ENCODE measurements at places on chromosomes 1 and 21.

DNA sequence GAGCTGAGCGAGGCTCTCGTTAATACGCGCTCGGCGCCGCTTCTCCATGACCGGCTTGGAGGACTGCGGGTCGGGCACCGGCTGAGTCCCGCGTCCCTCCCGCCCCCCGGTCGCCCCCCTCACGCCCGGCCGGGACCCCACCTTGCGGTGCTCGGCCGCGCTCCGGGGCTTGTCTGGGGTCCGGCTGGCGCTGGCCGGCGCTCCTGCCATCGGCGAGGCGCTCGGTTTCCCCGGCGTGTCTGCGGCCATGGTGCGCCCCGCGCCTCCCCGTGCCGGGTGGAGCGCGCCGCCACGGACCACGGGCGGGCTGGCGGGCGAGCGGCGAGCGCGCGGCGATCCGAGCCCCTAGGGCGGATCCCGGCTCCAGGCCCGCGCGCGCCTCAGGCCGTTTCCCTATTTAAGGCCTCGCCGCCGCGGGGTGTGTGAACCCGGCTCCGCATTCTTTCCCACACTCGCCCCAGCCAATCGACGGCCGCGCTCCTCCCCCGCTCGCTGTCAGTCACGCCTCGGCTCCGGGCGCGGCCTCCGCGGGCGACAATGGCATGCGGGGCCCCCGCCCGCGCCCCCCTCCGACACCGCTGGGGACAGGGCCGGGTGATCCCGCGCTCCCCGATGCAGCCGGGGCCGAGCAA lies at the start of gene HES4:
HES4 (minus strand) TSS at position 373 of the 632 bp plus-strand sequence; CDS start at position 249, 124 bp downstream.
- DNase-seq = no peak

DNA sequence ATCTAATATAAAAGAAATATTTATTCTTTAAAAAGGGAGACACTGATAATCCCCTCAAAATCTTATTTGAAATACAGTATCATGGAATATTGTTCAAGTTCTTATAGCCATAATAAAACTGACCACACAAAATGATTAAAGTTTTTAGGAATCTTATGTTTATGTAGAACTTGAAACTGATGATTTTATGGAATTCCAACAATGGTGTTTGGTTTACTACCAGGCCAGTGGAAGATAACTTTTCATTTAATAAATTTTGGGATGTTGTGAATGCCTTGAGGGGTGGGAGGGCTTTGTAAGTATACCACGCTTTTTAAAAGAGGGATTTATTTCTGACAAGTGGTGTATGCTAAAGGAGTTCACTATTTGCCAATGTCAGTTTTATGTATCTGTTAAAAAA lies 87.7 kb downstream of the RAB3GAP2 start:
- no peak for DNase-seq

- DNase-seq = no peak
Observed at GRCh38 chr1:157894613-157895165, 53.1 kb upstream of the CD5L start.

DNA sequence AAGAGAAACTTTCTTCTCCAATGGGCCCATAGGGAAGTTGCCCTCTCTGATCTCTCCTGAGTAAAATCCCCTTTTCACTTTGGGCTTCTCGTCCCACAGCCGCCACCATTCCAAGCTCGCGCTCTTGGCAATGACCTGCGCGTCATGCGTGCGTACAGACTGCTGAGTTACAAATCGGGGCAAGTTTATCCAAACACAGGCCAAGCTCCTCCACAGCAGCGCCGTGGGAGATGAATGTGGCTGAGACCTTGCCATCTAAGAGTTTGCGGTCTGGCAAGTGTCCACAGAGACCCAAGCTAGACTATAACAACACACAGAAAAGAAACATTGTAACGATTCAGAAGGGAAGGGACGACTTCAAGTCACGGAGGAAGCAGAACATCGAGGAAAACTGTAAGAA lies 116.3 kb upstream of the SOD1 start:
- no peak for DNase-seq

DNA sequence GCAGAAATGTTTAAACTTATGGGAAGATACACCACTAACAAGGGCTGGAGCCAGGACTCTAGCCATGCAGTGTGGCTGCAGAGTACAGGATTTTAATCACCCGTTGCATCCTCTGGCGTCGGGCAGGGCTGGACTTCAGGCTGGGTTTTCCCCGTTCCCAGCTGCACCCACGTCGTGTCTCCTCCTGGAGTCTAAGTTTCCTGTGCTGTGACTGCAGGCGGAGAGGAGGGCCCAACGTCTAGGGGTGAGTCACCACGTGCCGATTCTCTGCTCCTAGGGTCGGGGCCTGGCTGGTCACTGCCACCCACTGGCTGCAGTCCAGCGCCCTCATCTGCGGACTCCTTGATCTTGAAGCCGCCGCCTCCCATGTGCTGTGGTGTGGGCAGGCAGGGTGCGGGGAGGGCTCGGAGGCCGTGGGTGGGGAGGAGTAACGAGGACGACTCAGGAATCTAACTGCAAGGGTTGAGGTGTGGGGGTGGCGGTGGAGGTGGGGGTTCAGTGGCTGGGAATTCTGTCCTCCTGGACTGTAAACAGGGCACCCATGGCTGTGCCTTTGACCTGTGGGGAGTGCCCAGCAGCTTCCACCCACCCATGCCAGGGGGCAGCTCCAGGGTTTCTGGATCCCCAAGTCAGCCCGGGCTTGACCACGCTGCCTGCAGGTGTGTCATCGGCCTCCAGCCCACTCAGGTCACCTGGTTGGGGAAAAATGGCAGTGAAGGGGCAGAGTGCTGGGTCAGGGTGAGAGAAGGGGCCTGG lies 77.8 kb downstream of the ALPL start:
- DNase-seq = no peak

GRCh38 chr1:243950166-243950565 lies 100.1 kb upstream of the AKT3 start:
- no peak for DNase-seq

DNA sequence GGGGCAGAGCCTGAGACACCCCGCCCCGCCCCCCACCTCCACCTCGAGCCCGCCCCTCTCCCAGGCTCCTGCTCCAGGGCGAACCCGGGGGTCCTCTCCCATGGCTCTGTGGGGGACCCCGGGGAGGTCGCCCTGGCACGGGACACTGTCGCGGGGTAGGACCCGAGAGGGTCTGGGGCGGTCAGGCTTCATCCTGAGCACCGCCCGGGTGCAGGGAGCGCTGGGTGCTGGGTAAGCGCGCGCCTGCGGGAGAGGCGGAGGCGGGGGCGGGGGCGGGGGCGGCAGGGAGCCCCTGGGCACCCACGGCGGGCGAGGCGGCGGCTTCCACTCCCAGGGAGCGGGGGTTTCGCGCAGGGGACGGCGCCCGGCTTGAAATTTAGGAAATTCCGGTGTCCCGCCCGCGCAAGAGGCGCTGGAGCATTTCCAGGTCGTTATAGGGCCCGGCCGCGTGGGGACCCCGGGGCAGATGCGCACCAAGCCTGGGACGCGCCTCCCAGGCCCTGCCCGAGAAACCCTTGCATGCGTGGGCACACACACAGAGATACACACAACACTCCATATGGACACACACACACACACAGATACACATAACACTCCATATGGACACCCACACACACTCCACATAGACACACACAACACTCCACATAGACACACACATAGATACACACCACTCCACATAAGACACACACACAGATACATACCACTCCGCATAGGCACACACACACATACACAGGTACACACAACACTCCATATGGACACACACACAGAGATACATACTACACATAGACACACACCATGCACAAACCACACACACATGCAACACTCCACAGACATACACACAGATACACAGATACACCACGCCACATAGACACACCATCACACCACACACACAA lies 48.7 kb upstream of the SLC19A1 start:
- no peak for DNase-seq

DNA sequence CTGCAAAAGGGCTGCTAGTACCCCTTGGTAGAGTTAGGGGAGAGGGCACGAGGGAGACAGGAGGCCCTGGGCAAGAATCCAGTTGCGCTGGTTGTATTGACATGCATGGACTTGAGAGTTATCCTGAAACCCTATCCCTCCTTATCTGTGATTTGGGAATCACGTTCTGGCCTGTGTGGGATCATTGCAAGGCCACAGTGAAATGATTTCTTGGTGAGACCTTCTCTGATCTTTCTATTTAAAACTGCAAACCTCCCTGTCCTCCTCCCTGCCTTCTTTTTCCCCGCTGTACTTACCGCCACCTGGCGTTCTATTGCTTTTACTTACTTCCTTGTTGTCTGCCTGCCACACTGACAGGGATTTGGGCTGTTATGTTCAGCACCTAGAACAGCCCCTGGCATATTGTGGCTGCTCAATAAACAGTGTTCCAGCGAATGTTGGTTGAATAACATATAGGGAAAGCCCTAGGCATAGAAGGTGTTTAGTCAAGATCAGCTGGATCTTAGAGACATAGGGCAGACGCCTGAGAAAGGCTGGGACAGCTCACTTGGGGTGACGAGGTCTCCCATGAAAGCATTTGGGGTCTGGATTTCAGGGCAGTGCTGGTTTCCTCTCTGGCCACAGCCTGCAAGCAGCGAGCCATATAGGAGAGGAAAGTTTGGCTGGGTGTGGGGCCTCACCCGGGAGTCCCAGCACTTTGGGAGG lies 25.6 kb downstream of the ALPL start:
- DNase-seq = peak; percentile 12

- DNase-seq = no peak
Observed at GRCh38 chr1:36516372-36517010, 33.8 kb upstream of the CSF3R start.

GRCh38 chr1:65082346-65083040 lies 65.5 kb upstream of the AK4 start:
- DNase-seq = no peak

DNA sequence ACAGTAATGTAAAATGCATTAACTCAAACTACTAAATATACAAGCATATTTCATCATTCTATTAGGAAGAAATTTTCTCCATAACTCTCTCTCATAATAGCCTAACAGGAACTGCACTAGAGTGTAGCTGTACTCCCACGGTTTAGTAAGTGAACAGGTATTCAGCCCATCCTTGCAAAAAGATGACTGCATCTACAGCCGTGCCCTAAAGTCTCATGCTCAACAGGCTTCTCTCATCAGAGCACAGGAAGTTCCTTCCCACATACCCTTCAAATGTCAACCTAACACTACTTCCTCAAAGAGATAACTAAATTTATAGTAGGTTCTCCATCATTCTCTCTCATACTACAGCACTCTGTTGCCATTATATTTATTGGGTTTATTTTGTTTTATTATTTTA lies 251.6 kb downstream of the AKT3 start:
- DNase-seq = peak; percentile 39

DNA sequence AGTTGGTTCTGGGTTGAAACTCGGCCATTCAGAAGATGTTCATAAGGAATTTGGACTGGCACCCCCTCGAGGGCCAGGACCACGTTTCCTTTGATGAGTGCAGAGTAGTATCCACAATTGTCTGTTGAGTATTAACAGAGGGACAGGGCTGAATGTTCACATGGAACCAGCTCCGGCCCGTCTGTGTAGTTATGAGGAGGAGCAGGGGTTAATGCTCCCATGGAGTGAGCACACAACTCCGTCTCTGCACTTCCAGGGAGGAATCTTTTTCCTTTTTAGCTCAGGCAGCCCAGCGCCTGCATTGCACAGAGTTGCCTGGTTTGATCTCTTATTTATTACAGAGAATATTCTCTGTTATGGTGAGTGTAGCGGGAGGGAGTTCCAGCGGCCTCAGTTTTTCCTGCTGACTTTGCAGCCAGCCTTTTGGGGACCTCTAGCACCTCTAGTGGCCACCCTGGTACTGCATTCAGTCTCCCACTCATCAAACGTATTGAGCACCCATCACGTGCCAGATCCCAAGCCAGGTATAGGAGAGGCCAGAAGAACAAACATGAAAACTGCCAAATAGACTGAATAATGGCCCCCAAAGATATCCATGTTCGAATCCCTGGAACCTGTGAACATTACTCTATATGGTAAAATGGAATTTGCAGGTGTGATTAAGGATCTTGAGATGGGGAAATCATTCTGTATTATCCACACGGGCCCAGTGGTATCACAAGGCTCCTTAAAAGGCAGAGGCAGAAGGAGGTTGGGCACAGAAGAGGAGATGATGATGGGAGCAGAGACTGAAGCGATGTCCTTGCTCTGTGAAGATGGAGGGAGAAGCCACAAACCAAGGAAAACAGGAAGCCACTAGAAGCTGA lies 167.7 kb upstream of the CSF3R start:
- DNase-seq = no peak

Measured in SIG-M5 (cell line).